Amygdala (tissue), 56 donors: ENCODE measurements at places on chromosomes 2 and 18.

DNA sequence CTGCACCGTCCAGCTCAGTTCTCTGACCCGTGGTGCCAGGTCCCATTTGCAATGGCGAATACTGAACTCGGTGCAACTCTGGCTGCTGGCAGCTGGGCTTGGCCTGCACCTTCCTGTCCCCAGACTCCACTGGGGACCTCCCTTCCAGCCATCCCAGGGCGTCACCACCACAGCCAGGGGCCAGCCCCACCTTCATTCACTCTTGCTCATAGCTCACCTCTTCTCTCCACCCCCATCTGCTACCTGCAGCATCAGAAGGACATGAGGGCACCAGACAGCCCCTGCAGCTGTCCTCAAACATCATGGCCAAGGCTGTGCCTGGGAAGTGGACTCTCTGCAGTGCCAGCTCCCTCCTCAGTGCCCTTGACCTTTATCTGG lies 16.2 kb upstream of the ALPI start:
- DNase-seq = no peak

- DNase-seq = no peak
Observed at GRCh38 chr18:23354625-23355024, 98.5 kb upstream of the RIOK3 start.

- DNase-seq = no peak
Observed at GRCh38 chr18:66979009-66979408, 375.1 kb upstream of the CDH19 start.

- DNase-seq = no peak
Observed at GRCh38 chr18:36066686-36067054, 689 bp downstream of the RPRD1A start.

DNA sequence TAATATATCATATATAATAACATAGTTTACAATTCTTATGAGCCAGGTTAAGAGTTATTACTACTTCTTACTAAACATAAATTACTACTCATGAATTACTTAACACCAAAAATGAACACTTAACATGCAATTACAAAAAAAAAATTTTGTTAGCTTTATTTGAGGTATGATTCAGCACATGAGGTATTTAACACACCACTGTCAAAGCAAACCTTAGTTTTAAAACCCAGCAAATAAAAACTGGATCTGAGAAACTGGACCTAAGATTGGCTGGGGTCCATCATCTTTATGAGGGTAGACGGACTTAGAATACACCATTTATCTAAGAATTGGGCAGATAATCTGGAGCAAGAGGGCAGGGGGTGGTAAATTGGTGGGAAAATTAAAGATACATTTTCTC lies 81.8 kb upstream of the CREB1 start:
- DNase-seq = no peak

- no peak for DNase-seq
Observed at GRCh38 chr2:53778536-53779162, 8.1 kb downstream of the ASB3 start.

DNA sequence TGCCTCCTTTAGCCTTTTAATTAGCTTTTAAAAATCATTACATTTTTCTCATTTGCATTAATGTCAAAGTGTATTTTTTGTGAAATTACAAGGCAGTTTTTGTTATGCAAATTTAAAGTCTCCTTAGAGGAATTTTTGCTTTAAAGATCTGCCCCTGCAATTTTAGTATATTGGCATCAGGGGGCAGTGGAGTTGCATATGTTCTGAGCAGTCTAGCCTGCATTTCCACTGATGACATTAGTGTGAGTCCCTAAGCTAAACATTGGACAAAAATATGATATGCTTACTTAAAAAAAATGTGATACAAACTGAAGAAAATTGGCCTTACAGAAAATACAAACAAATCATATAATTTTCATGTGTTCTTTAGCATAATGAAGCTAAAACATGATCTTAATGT lies 426.5 kb downstream of the SLC4A3 start:
- DNase-seq = no peak

- DNase-seq = no peak
Observed at GRCh38 chr2:195683174-195683573, 26.1 kb downstream of the SLC39A10 start.
